AG09309 (cell line): ENCODE measurements at places on chromosomes 3 and 15.

- DNase-seq, result no peak
Observed at GRCh38 chr15:66288551-66289185, 4.7 kb upstream of the DIS3L start.

- no peak for DNase-seq
Observed at GRCh38 chr3:187228740-187229139, 31.5 kb downstream of the RTP1 start.

- peak; percentile 25 for DNase-seq
Observed at GRCh38 chr3:20747741-20748140, 561.7 kb upstream of the SGO1 start.

DNA sequence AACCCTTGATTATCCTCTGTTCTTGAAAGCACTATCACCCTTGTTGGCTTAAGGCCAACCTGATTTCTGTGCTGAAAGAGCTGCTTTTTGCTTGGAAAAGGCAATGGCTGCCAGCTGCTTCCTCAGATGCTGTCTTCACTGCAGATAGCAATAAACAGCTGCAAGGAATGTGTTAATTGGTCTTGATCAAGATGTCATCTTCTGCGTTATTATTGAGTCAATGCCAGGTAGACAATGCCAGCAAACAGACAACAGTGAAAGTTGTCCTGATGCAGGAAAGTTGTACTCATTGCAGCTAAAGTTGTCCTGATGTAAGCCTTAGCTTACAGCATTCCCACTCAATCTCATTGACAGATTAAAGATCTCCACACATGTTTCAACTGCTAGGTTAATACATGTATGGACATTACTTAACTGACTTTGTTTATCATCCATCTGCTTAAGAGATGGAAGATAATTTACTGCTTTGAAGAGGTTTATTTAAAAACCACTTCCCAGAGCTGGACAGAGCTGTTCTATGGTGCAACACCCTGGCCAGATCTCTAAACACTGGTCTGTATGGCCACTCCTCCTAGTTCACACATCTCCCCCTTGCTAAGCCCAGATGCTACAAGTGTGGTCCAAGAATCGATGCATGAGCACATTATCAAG, 251.0 kb upstream of the MCTP2 start:
- no peak for DNase-seq

- DNase-seq, result no peak
Observed at GRCh38 chr3:95311272-95311671, 1248.4 kb downstream of the NSUN3 start.

GRCh38 chr15:67944010-67944641, 104.3 kb upstream of the RNU6-1 start:
- DNase-seq, result no peak

GRCh38 chr15:56533731-56534403, 68.9 kb upstream of the MNS1 start:
- no peak for DNase-seq

DNA sequence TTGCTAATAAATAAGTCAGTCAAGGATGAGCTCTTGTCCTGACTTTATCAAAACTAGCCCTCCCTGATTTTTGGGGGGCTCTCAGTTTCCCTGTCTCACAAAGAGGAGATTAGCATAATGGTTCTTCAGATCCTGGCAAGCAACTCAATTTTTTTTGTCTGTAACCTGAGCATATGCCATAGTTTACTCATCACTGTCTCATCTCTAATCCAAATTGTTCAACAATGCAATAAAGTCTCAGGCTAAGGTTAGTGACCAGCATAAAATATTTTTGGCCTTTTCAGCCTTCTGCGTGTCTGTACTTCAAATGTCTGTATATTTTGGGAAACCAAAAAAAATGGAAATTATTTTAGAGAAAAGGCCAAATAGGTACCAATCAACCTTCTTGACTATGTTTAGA, 465.6 kb upstream of the TPRG1 start:
- DNase-seq, result no peak

DNA sequence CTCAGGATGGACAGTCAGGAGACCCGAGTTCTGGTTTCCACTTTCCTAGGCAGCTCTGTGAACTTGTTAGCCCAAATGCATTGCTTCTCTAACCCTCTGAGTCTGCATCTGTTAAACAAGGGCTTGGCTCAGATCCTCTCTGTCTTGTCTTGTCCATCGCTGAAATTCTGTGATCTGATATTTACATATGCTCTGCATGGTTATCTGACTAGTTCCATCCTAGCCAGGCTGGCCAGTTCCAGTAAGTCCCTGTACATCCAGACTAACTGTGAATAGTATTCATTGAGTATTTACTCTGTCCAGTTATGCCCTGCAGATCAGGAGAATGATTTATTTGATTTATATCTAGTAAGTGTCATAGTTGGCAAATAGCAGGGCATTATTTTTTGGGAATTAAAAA, 27.0 kb upstream of the SV2B start:
- DNase-seq, result no peak

DNA sequence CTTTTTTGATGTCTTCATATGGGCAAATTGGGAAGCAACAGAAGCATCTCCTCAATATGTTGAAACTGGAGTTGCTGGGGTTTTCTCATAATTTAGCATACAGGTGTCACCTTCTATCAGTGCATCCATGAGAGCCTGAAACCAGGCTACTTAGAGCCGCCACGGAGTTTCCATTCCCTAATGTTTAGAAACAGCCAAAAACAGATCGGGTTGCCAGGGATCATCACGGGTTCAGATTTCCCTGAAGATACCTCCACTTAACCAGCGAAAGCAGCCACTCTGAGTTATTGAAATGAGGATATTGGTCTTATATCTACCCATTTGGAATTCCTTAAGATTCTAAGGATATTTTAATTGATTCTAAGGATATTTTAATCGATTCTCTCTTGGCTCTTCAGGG, 14.5 kb downstream of the TERB2 start:
- no peak for DNase-seq

DNA sequence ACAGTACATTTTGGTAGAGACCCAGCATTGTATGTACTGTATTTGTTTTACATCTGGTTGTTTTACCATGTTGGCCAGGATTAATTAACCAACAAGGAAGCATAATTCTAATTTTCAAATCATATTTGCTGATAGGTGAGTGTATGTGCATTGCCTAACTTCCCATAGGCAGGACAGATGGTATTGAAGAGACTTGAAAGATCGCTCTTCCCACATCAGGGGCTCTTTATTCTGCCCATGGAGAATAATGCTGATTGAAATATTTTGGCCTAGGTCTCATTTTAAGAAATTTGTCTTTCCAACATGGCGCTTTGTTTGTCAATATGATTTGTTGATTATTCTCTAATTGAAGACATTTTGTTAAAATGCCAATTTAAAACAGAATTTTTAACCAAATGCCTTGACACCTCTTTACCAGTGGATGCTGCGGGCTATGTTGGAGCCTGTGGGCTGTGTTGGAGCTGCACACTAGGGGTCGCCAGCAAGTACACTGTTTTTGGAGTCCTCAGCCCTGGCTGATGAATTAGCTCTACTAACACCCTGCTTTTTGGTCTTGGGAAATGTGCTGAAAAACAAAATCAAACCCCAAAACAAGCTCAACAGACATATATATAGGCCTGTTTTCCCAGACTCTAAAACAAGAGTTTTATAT, 5.3 kb downstream of the P2RY12 start:
- DNase-seq, result no peak

- peak; percentile 59 for DNase-seq
Observed at GRCh38 chr3:30368978-30369377, 237.4 kb upstream of the TGFBR2 start.

GRCh38 chr15:73832657-73833056, 40.7 kb upstream of the TBC1D21 start:
- DNase-seq, result no peak
